ENCODE measurements at places on chromosomes 2 and 18. TPM values are rescaled to one million over a fixed set of nuclear protein-coding genes. Genes with fewer than 3 reads are reported as not detected.

PPP1R7 gene
- total RNA-seq: 4.2 TPM

CAPN14 gene
- total RNA-seq: not detected

GLI2 gene
- 23.1 TPM for total RNA-seq

SLC4A5 gene
- 0.11 TPM for total RNA-seq

TBR1 gene
- not detected for total RNA-seq

LYPD6B gene
- total RNA-seq: not detected

EVX2 gene
- total RNA-seq: not detected

CYP27A1 gene
- total RNA-seq: 53.1 TPM

TMEM87B gene
- total RNA-seq: 11.7 TPM

LTBP1 gene
- 295 TPM for total RNA-seq

C2orf80 gene
- total RNA-seq: not detected

PTRHD1 gene
- 18.8 TPM for total RNA-seq

NOSTRIN gene
- total RNA-seq: 7.8 TPM

OSBPL6 gene
- total RNA-seq: 1.4 TPM

DOK1 gene
- 68.1 TPM for total RNA-seq

FBXO48 gene
- total RNA-seq: 1.2 TPM

CREB1 gene
- 12.8 TPM for total RNA-seq

KLHL29 gene
- 16.3 TPM for total RNA-seq

ZNF516 gene
- total RNA-seq: 21.6 TPM

KCNG2 gene
- not detected for total RNA-seq

FOSL2 gene
- 185 TPM for total RNA-seq

LMAN2L gene
- total RNA-seq: 9.5 TPM

TUBA3D gene
- total RNA-seq: not detected

MOCOS gene
- total RNA-seq: 0.21 TPM

VAMP5 gene
- total RNA-seq: 114 TPM

RAB17 gene
- total RNA-seq: 0.32 TPM

RHBDD1 gene
- total RNA-seq: 3.7 TPM

ITGB6 gene
- not detected for total RNA-seq

AQP12B gene
- not detected for total RNA-seq

ALPI gene
- not detected for total RNA-seq

CYS1 gene
- 13.8 TPM for total RNA-seq

MYO5B gene
- 0.21 TPM for total RNA-seq

ATP6V1C2 gene
- 6.0 TPM for total RNA-seq

DSC3 gene
- 0.85 TPM for total RNA-seq

IMMT gene
- total RNA-seq: 97.1 TPM

POTEC gene
- total RNA-seq: not detected

ALLC gene
- not detected for total RNA-seq

SLC4A3 gene
- total RNA-seq: 1.8 TPM

CTAGE1 gene
- not detected for total RNA-seq

SPTBN1 gene
- 246 TPM for total RNA-seq

NEDD4L gene
- 15.6 TPM for total RNA-seq

Data from ascending aorta (tissue), 2 donors.